Activated effector memory CD4-positive, alpha-beta T cell treated with Interleukin-2 at 50 U/mL for 16 hours (primary cell): ENCODE measurements at places on chromosomes 3 and 15.
A peak's percentile ranks its signal among the peaks of the same experiment; 100 is the strongest.

GRCh38 chr3:40333416-40333815 is 23.9 kb downstream of the EIF1B start:
- DNase-seq = no peak

DNA sequence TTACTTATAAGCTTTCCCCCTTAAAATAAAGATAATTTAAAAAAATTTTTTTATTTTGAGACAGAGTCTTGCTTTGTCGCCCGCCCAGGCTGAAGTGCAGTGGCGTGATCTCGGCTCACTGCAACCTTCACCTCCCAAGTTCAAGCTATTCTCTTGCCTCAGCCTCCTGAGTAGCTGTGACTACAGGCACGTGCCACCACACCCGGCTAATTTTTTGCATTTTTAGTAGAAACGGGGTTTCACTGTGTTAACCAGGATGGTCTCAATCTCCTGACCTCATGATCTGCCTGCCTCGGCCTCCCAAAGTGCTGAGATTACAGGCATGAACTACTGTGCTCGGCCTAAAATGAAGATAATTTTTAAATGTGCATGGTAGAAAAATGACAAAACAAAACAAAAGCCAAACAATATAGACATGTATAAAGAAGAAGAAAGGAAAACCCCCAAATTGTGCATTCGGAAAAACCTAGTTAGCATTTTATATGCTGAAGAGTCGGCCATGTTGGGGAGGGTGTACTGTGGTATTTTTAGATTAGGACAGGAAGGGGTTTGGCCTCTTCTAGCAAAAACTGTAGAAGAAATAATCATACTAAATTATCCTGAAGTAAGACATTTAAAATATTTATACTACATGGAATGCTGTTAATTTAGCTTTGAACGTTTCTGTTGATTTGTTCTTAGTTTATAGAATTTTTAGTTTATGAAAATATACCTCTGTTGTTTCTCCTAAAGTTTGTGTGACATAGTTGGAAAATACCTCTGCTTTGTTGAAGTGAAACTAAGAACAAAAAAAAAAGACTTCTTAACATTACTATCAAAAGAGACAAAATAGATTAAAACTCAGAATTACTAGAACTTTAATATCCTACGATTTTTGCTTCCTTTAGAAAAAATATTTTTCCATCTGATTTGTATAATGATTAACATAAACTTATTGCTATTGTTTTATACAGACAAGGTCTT is 7.4 kb downstream of the APPL1 start:
- no peak for DNase-seq

- DNase-seq = no peak
Measured at GRCh38 chr3:197889204-197889930, 60.6 kb upstream of the RPL35A start.

- no peak for DNase-seq
Measured at GRCh38 chr3:109268181-109268580, 48.1 kb downstream of the DPPA2 start.

GRCh38 chr15:61564785-61565184 is 335.7 kb upstream of the RORA start:
- no peak for DNase-seq

GRCh38 chr3:134885877-134886621 is 91.0 kb downstream of the EPHB1 start:
- DNase-seq = no peak

GRCh38 chr15:48282216-48282615 is 49.0 kb upstream of the DUT start:
- DNase-seq = no peak

DNA sequence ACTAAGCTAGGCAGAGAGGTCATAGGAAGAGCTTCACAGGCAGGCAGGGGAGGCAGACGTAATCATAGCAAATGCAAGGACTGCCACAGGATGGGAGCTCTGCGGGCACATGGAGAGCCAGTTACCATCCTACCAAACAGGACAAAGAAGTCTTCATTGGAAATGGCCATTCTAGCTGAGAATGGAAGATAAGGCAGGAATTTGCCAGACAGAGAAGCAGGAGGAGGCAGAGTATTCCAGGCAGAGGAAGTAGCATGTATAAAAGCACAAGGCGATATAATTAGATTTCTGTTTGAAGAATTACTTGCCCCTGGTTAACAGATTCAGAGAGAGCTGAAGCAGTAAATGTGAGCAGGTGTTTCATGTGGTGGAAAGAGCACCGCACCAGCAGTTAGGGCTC is 3.5 kb upstream of the SEMA5B start:
- no peak for DNase-seq

GRCh38 chr15:68208136-68208535 is 3.0 kb upstream of the CALML4 start:
- no peak for DNase-seq

DNA sequence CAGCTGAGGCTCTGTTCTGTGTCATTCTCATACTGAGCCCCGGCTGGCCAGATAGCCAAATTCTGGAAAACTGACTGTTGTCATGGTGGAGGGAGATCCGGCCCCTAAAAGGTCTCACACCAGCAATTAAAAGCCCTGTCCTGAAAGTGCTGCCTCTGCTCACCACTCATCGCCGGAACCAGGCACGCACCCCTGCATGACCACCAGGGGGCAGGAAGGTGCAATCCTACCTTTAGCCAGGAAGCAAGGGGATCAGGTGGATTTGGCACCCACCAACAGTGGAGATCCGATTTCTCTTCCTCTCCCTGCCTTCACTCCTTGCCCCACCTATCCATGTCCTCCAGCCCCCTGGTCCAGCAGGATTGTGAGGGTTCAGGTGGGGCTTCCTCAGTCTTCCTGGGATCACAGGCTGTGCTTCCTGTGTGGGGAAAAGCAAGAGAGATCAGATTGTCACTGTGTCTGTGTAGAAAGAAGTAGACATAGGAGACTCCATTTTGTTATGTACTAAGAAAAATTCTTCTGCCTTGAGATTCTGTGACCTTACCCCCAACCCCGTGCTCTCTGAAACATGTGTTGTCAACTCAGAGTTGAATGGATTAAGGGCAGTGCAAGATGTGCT is 16.1 kb upstream of the CACNA2D2 start:
- peak; percentile 55 for DNase-seq

GRCh38 chr3:104347291-104347690 is 1019.4 kb upstream of the ALCAM start:
- DNase-seq = no peak

- no peak for DNase-seq
Measured at GRCh38 chr3:94171954-94172353, 109.1 kb downstream of the NSUN3 start.

- DNase-seq = no peak
Measured at GRCh38 chr15:101173233-101174119, 78.4 kb downstream of the CHSY1 start.

- DNase-seq = no peak
Measured at GRCh38 chr3:72784226-72784625, 64.0 kb downstream of the SHQ1 start.

- no peak for DNase-seq
Measured at GRCh38 chr3:53196575-53197407, 35.8 kb downstream of the PRKCD start.

- peak; percentile 25 for DNase-seq
Measured at GRCh38 chr15:70098461-70099166, 897 bp upstream of the TLE3 start.

DNA sequence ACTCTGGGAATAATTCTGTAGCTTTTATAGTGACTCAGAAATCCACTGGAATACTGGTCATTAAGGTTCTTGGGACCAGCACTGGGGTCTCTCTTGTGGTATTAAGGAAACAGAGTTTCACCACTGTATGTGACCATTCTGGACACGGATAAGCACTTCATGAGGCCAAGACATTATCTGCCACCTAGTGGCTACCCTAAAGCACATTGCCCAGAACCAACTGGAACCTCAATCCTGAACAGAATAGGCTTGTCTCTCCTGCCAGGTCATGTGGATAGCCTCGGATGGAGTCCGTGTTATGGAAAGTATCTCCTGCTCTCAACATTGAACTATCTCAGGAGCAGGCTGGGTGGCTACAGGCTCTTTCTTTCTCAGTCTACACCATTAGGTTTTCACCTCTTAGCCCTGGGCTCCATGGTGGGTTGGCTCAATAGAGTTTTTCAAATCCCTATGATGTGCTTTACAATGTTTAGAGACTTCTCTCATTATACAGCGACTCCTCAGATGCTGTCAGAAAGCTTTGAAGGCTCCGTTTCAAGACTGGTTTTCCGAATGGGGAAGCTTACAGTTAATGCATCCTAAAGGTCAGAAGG is 167.6 kb upstream of the ST8SIA2 start:
- no peak for DNase-seq

- no peak for DNase-seq
Measured at GRCh38 chr3:127796045-127796830, 26.1 kb downstream of the MGLL start.

- DNase-seq = no peak
Measured at GRCh38 chr3:4977853-4978203, 1.4 kb upstream of the BHLHE40 start.

GRCh38 chr3:40035177-40035576 is 225.8 kb downstream of the MYRIP start:
- DNase-seq = no peak

DNA sequence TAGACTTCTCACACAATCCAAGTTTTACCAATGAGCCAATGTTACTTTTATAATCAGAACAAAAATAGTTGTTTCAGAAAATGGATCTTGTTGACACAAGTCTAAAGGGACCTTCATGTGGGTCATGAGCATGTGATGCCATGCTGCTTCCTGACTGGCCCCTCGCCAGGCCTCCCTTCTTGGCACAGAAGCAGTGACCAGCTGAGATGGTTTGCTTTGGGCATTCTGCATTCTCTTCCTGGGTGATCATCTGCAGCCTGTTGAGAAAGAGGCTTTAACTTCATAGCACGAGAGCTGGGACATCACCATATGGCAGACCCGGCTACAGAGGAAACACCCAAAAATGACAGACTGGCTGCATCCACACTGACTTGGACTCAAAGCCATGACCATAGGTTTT is 45.7 kb downstream of the TGM4 start:
- no peak for DNase-seq

GRCh38 chr15:89138999-89139612 is 50.9 kb downstream of the ABHD2 start:
- DNase-seq = no peak

GRCh38 chr15:39624806-39625205 is 43.9 kb downstream of the THBS1 start:
- DNase-seq = peak; percentile 79

DNA sequence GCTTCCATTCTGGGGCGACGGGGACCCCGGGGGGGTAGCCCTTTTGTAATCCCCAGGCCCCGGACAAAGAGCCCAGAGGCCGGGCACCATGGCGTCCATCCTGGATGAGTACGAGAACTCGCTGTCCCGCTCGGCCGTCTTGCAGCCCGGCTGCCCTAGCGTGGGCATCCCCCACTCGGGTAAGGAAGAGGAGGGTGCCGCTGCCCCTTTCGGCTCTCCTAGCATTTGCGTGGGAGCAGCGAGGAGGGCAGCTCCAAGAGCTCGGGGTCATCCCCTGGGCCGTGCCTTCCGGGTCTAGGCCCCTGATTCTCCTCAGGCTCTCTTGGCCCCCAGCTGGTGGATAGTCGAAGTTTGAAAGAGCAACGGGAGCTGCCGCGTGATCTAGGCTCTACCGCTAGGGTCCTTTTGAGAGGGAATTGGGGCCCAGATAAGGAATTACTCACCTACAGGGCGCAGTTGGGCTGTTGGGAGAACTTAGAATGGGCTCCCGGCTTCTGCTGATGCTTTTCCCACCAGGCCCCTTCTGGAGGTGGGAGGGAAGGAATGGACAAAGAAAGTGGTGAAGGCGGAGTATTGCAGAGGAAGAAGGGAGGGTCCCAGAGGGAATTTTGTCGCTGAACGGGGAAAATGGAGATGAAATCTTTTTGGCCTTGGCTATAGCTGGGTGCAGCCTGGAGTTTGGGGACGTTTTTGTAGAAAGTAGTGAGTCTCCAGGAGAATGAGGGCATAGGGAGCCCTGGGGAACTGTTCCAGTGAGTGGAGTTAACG is 615 bp downstream of the VPS18 start:
- peak; percentile 38 for DNase-seq

- DNase-seq = no peak
Measured at GRCh38 chr15:31474059-31474868, 147.6 kb downstream of the KLF13 start.

- no peak for DNase-seq
Measured at GRCh38 chr15:69074843-69075224, 60.3 kb downstream of the NOX5 start.

- DNase-seq = no peak
Measured at GRCh38 chr15:63519548-63520178, 15.3 kb downstream of the USP3 start.

GRCh38 chr3:32140943-32141342 is 34.5 kb downstream of the GPD1L start:
- DNase-seq = no peak

DNA sequence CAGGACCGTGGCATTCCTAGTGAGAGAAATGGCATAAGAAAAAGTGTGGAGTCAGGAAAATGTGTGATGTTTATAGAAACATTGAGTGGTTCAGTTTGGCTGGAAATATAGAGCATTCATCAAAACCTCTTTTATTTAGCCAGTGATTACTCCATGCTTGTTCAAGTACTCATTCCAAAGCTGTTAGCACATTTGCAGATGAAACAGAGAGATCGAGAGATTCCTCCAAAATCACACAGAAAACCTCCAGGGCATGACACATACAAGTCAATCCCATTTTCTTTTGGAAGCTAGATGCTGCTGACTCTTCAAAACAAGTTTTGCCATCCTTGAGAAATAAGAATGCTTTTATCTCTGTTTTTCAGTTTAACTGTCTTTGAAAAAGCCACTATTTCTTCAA is 11.5 kb upstream of the MB21D2 start:
- no peak for DNase-seq

DNA sequence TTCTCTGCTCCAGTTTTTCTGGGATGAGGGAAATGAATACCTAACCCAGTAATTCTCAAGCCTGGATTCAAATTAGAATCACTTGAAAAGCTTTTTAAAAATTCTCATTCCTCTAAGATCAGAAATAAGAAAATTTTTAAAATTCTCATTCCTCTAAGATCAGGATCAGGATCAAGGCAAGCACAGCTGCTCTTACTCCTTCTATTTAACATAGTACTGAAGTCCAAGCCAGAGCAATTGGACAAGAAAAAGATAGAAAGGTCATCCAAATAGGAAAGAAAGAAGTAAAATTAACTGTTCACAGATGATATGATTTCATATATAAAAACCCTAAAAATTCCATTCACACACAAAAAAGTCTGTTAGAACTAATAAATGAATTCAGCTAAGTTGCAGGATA is 24.2 kb upstream of the CLRN1 start:
- no peak for DNase-seq

DNA sequence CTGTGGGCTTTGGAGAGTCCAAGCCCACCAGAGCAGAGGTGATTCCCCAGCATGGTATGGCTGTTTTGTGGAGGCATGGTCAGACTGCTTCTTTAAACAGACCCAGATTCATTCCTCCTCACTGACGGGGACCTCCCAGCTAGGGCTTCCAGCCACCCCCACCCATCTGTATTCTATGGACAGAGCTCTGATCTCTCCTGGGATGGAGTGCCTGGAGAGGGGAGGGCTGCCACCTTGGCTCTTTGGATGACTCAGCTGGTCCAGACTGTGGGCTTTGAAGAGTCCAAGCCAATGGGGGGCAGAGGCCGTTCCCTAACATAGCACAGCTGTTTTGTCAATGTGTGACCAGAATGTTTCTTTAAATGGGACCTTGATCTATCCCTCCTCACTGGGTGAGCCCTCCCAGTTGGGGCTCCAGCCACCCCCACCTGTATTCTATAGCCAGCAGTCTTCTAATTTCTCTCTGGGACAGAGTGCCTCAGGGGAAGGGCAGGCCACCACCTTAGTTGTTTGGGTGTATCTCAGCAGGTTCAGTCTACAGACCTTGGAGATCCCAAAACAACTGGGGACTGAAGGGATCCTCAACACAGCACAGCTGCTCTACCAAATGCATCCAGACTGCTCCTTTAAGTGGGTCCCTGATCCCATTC is 122.0 kb upstream of the OSTN start:
- no peak for DNase-seq

- DNase-seq = no peak
Measured at GRCh38 chr15:31372635-31373091, 46.0 kb downstream of the KLF13 start.
